ENCODE measurements at places on chromosomes 4 and X.
A peak's percentile ranks its signal among the peaks of the same experiment; 100 is the strongest.

- no peak for DNase-seq
Measured at GRCh38 chr4:98613453-98614075, 44.8 kb downstream of the TSPAN5 start.

DNA sequence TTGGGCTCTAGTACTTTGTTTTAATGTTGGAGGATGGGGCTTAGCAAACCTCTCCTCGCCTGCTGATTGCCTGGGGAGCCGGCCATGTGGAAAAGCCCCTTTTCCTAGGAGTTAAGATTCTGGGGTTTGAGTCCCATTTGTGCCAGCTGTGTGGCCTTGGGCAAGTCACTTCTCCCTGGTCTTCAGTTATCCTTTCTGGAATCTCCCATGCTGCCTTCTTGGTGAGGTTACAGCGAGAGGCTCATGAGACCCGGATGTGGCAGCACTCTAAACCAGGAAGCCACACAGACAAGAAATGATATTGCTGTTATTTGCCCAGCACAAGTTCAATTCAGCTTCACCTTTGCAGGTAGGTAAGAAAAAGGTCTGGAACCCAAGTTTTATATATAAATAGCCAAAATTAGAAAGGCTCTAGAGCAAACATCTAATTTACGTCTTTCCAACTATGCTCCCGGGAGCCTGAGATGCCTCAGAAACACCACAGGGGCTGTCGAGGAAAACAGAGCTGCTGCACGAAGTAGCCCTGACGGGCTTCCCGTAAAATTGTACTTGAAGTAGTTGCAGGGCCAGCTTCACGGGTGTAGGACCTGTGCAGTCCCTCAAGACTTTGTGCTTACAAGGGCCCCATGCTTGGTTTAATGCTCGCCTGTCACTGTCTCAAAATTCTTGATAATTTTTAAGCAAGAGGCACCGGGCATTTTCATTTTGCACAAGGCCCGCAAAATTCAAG, 8.3 kb upstream of the SASH3 start:
- no peak for DNase-seq

GRCh38 chr4:66930206-66930605, 615.1 kb downstream of the CENPC start:
- DNase-seq, result no peak

DNA sequence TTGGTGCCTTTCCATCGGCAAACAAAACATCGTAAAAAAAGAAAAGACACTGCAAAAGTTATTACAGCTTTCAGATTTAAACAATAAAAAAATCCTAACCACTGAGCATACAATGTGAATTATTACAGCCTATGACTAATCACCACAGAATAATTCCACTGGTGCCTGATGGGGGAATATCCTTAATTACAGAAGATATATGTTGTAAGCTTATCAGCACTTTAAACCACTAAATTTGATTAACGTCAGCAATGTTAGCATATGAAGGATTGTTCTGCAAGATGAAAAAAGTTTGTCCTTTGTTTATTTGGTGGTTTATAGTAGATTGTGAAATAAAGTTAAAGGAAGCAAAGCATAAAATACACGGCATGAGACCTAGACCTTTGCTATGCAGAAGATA, 210.2 kb upstream of the ADAMTS3 start:
- DNase-seq, result no peak

- no peak for DNase-seq
Measured at GRCh38 chr4:102868153-102868780, 525 bp upstream of the CISD2 start.

DNA sequence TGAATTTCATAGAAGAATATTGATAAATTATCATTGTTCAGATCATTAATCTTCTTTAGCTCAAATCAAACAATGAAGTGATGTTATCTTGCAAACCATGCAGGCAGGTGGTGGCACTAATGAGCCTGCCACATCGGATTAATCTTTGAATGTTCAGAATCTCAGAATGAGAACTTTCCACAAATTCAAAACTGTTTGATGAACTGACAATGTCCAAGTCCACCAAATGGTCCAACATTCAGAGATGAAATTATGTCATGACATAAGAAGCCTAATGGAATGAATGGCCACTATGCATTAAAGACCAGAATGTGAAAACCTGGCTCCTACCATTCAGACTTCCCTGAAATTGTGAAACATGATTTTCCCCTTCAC, 67.5 kb downstream of the SORBS2 start:
- DNase-seq, result no peak

DNA sequence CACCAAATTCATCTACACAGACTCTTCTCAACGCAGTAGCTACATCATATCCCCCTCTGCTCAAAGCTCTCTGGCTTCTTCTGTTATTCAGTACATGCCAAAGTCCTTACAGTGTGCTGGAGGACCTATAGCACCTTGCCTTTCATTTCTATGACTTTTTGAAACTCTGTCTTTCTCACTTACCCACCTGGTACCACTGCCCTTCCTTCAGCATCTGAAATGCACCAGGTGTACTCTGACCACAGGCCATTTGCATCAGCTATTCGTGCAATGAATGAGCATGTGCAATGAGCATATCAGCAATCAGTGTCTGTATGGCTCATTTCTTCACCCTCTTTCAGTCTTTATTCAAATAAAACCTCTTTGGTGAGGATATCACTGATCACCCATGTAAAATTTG, 399.9 kb downstream of the RAB28 start:
- DNase-seq, result no peak

- no peak for DNase-seq
Measured at GRCh38 chr4:3386526-3386925, 55.2 kb upstream of the HGFAC start.

DNA sequence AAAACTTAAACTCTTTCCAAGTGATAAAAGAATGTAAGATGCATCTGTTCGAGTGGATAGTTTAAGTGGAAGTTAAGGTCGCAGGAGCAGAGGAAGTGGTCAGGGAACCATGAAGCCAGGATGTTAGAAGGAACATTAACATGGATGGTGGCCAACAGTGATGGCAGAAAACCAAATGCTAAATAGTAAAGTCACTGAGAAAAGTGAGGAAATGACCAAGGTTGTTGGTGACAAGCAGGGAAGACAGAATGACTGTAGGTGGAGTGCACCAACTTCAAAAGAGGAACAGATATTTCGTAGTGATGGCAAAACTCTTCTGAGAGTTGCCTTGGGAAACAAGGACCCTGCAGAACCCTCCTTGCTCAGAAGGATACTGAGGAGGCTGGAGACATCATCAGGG, 226.2 kb downstream of the PALLD start:
- DNase-seq, result no peak

DNA sequence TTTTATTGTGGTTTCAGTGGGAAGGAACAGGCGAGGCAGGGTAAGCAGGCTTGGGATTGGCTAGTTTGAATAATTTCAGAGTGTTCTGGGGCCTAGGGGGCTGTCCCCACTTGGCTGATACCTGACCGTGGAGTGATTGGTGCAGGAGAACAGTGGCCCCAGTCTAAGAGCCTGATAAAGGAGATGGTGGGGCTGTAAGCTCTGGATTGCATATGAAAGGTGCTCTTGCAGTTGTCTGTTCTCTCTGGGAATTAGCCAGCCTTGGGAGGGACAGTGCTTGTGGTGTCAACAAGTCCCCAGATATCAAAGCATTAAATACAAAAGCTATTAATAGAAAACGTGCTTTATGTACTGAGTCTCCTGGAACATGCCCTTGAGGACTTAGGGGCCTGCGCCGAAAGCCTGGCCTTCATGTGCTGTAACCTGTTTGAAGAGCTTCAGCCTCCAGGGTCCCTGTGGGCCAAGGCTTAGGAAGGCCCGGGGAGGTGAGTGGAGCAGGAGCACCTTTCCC, 30.4 kb upstream of the CLTRN start:
- no peak for DNase-seq

DNA sequence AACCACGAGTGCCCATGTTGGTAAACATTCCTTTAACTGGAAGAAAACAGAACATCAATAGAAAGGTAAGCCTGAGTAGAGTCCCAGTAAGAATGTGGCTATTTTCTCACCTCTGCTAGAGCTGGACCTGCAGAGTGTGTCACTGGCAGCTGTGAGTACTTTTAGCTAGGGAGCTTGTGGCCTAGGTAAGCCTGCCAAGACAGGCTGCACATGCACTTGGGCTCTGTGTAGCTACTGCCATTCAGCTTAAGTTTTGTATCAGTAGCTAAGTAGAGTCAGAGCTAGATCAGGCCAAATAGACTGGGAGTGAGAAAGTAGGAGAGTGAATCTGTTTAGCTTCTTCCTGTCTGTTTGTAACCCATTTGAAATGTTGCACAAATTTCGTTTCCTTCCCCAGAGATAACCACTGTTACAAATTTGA, 35.3 kb downstream of the RBPJ start:
- DNase-seq, result no peak

DNA sequence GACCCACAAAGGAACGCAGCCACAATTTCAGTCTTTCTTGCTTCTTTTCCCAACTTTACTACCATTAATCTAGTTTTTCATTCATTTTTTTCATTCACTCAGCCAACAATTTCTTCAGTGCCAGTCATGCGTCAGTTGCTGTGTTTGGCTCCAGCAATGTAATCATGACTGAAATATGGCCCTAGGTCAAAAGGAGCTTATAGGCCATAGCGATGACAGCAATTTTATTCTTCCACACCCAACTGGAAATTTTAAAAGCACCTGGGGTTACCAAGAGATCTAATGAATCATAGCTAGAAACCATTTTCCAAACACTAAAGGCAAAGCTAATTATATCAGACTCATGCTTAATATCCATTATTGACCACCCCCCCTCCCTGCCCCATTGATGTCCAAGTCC, 29.8 kb upstream of the C1QTNF7 start:
- DNase-seq, result no peak

- DNase-seq, result no peak
Measured at GRCh38 chr4:1030031-1030430, 18.6 kb downstream of the FGFRL1 start.

- no peak for DNase-seq
Measured at GRCh38 chr4:42390622-42391354, 6.5 kb upstream of the SHISA3 start.

GRCh38 chrX:134990801-134991481, at the start of gene SMIM10:
Gene SMIM10, plus strand, starts transcription at chrX:134990991. Its CDS starts 105 bp downstream, at chrX:134991096.
- peak; percentile 34 for DNase-seq

DNA sequence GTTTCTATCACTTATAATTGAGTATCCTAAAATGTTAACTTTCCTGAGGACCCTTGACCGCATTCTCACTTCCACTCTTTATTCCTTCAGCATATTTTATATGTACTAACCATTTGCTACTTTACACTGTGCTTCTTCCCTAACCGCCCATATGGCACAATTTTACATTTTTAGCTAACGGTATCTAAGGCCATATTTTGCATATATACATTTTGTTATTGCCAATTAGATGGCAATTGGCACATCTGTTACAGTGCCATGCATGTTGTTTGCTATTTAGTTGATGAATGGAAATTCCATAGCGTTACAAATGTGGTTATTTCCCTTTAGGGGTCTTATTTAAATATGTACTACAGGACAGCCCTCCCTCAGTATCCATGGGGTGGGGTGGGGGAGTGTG, 20.0 kb upstream of the OTUD4 start:
- no peak for DNase-seq

- DNase-seq, result peak; percentile 30
Measured at GRCh38 chr4:124713185-124713592, 657 bp upstream of the ANKRD50 start.

GRCh38 chr4:182893047-182893446, 24.1 kb downstream of the DCTD start:
- no peak for DNase-seq

- DNase-seq, result no peak
Measured at GRCh38 chr4:85681221-85681657, 206.3 kb downstream of the ARHGAP24 start.

DNA sequence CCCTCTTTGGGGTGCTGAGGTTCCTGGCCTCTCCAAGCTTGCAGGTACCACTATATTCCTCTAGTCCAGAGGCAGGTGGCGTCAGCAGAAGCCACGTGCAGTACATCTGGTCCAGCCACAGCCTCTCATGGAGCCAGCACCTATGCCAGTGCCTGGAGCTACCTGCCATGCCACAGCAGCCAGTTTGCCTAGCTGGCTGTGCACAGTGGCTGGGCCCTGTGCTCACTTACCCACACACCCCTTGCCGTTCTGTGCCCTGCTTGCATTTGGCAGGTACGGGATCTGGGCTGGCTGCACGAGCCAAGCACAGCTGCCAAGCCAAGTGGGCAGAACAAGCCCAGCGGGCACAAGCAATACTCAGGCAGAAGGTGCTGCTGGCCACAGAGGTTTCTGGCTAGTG, 601.1 kb downstream of the EPHA5 start:
- DNase-seq, result no peak
